ENCODE measurements at places on chromosomes 2 and 18. TPM values are rescaled to one million over a fixed set of nuclear protein-coding genes. Genes with fewer than 3 reads are reported as not detected.

GRCh38 chr18:79245517-79246001 lies 150.2 kb upstream of the NFATC1 start:
- peak; percentile 65 for DNase-seq

DNA sequence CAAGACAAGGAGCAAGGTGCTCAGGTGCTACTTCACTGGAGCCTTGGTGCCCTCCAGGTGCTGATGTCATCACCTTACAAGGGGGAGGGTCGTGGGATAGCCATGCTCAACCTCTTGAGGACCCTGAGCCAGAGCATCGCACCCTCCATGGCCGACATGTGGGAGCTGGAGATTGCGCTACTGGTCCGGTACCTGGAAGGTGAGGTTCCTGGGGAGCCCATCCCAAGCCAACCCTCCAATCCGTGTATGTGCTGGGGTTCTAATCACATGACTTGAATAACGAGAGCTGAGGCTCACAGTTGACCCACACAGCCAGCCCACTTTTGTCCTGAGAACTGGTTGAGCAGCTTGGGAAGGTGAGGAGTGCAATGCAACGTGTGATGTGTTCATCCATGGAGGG lies 25.9 kb downstream of the MROH2A start:
- DNase-seq = no peak

DNA sequence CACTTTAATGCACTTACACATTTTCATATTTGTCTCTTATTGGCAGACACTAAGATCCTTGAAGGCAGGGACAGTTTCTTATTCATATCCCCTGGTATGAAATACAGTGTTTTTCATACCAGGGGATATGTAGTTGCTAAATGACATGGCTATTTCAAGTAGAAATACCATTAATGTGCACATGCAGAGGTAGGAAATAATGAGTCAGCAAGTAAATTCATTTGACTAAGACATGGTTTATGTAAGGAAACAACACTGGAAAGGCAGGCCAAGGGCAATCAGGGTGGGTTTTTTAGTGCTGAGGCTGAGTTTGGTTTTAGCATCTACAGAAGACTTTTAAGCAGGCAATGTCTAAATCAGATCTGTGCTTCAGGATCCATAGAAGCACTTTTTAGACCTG lies 155.9 kb downstream of the WDPCP start:
- no peak for DNase-seq

HOXD8 gene
- total RNA-seq = not detected

REG3G gene
- total RNA-seq = not detected

LYG2 gene
- not detected for total RNA-seq

RFTN2 gene
- not detected for total RNA-seq
